ENCODE measurements at places on chromosomes 6 and 20. TPM values are rescaled to one million over a fixed set of nuclear protein-coding genes. Genes with fewer than 3 reads are reported as not detected.

- DNase-seq, result no peak
Observed at GRCh38 chr6:26053992-26054780, 33.0 kb upstream of the HFE start.

GRCh38 chr6:43609402-43609801 lies 19.7 kb downstream of the GTPBP2 start:
- DNase-seq, result no peak

DNA sequence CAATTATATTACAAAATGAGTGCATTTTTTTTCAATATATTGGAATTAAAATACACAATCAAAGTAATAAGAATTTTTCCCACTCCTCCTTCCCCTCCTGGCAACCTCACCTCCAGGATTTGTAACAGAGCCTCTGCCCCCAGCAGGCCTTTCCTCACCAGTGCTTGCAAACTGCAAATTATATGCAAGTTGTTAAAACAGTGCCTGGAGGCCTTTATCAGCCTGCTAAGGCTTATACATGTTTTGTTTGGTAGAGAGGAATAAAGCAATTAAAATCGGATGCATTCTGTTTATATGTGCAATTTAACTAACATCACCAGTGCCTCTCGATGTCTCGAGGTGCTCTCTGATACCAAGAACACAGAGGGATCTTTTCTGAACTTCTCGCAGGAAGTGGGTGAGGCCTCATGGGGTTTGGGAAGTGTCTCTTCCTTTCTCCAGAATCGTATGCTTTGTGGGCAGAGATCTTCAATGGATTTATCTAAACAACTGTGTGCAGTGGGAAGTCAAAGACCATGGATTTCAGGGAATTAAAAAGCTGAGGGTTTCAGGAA lies 186.8 kb downstream of the CDH26 start:
- no peak for DNase-seq

DNA sequence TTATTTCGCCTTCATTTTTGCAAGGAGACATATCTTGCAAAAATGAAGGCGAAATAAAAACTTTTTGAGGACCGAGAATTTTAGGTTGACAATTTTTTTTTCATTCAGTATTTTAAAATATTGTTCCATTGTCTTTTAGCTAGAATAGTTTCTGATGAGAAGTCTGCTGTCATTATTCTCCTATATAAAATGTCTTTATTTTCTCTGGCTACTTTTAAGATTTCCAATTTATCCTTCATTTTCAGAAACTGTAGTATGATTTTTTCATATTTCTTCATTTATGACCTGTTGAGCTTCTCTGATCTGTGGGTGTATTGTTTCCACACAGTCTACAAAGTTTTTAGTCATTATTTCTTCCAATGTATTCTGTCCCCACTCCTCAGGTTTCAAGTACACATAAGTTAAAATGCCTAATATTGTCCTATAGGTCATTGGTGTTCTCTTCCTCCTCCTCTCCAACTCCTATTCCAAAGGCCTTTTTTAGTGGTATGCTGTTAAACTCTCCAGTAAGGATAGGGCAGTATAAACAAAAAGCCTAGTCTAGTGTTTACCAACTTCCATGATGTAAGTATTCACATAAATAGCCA lies 15.7 kb downstream of the AHI1 start:
- no peak for DNase-seq

- no peak for DNase-seq
Observed at GRCh38 chr6:43510827-43511163, 649 bp upstream of the LRRC73 start.

DNA sequence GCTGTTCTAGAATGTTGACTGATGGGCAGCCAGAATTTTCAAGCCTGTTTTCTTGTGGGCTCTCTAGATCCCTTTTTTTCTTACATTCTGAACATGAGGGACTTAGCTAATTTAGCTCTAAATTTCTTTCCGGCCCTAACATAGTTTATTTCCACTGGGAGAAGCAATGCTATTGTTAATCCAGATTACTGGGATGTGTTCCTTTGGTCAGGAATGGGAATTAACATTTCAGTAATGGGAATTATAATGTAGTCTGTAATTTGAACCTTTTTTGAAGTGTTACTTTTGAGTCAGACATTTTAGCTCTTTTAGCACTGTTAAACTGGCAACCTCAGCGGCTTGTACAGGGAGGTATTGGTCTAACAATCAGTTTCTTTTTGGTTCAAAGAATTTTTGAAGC lies 7.5 kb downstream of the ZFAND3 start:
- no peak for DNase-seq

DNA sequence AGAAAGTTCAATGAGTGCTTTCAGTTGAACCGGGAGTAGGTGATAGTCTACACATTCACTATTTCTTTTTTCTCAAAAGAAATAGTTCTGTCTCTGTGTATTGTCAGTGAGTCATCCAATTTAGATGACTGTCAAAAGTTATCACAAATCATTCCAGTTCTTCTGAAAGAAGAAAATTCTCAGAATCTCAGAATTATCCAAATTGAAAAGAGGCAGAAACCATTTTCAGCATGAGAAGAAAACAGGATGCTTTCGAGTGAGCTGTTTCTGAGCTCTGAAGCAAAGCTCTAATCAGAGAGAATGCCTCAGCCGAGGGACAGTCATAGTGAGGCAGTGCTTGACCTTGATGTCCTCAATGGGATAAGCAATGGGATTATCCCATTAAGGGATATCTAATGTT lies 97.9 kb downstream of the HUS1B start:
- DNase-seq, result no peak

GRCh38 chr6:86516087-86516486 lies 421.2 kb upstream of the HTR1E start:
- DNase-seq, result no peak

GRCh38 chr6:25883991-25884390 lies 9.9 kb upstream of the SLC17A3 start:
- DNase-seq, result no peak

GRCh38 chr6:4489538-4489937 lies 286.7 kb upstream of the CDYL start:
- no peak for DNase-seq

DNA sequence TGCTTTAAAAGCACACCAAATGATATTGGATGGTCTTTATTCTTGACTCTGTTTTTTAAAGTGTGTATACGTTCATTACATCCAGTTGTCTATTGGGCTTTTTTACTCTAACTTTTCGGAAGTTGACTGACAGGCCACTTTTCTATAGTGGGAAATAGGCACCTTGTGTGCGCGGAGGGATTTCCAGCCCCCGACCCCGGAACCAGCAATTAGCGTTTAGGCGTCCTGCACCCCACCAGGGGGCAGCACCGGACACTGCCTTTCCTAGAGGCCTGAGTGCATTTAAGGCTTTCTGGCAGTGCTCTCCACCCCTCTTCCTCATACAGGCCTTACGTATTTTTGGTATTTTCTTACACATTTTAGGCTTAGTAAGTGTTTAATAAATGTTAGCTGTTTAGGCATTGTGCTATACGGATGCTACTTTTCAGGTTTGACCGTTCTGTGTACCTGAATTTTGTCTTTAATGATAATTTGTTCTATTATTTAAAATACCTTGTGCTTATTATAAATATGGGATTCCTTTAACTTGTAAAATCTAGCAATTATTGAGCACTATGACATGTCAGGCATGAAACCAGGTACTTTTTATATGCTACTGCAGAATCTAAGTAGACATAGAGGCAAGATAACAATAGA lies 231.8 kb downstream of the BCKDHB start:
- no peak for DNase-seq

GRCh38 chr6:112269114-112269513 lies 14.7 kb upstream of the LAMA4 start:
- no peak for DNase-seq

DNA sequence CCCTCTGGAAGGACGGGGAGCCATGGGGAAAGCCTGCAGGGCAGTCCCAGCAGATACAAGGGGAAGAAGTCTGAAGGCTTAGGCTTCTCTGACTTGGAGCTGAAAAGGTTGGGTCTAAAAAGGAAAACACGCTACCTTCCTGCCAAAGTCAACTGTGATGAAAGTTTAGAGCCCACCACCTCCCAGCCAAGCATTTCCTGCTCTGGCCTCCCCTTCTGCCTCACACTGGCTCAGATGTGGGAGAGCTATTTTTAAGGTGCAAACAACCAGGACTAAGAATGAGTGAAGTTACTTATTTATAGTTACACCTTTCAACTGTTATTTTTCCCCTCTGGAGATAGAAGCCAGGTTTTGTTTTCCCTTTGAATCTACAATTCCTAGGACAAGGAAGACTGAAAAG lies 21.2 kb downstream of the NEDD9 start:
- DNase-seq, result no peak

Gene OR2J3
- not detected for total RNA-seq

Gene IPCEF1
- total RNA-seq, result 1.5 TPM

Gene VPS52
- 39.8 TPM for total RNA-seq

Gene NUP153
- 43.0 TPM for total RNA-seq

Gene ASIP
- total RNA-seq, result not detected

Gene SLC22A16
- 1.4 TPM for total RNA-seq

Gene TPD52L1
- total RNA-seq, result 24.6 TPM

Gene PCSK2
- total RNA-seq, result not detected

Gene HMGCLL1
- total RNA-seq, result 0.29 TPM

Gene COL12A1
- total RNA-seq, result 376 TPM

Gene HLA-DMB
- total RNA-seq, result 12.3 TPM

Gene PTPRA
- total RNA-seq, result 65.2 TPM

Gene GGTLC1
- not detected for total RNA-seq

Gene ADAM33
- total RNA-seq, result 30.7 TPM
